ENCODE measurements at places on chromosomes 4 and X. TPM values are rescaled to one million over a fixed set of nuclear protein-coding genes. Genes with fewer than 3 reads are reported as not detected.

PROM1 gene
- 0.09 TPM for total RNA-seq

PFKFB1 gene
- under 0.01 TPM for total RNA-seq

RAB9A gene
- total RNA-seq: 19.2 TPM

EVC gene
- total RNA-seq: 16.6 TPM

Measured in dermis lymphatic vessel endothelial cell (primary cell).